ENCODE measurements at places on chromosomes 6 and 20.
A peak's percentile ranks its signal among the peaks of the same experiment; 100 is the strongest.

DNA sequence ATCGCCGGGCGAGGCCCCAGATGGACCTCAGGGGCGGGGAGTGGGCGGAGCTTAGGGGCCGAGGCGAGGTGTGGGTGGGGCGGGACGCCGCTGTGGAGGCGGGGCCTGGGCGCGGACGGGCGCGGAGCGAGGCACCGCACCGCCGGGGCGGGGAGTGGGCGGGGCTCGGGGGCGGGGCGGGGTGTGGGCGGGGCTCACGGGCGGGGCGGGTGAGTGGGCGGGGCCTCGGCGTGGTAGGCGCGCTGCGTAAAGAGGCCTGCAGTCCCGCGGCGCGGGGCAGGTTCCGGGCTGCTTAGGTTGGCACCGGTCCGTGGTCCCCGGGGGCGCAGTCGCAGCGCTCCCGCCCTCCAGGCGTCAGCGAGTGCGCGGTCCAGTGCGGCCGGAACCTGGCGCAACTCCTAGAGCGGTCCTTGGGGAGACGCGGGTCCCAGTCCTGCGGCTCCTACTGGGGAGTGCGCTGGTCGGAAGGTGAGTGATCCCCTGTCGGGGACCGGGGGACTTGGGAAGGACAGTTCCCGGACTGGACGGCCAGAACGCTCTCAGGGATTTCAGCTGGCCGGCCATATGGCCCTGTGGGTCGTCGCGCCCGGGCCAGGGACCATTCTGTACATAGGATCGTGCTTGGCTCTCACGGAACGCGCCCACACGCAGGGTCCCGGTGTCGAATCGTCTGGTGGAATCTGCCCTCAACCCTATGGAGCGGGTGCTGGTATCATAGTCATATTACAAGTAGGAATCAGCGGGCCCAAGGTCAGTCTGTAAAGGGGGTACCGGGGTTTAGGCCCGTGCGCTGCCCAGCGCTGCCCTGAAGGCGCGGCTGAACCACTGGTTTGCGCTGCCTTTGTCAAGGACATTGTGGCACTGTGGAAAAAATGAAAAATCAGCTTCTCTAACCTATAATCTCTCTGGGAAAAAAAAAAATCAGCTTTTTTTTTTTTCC is at the start of gene NQO2:
NQO2 (plus strand) TSS at position 277 of the 940 bp plus-strand sequence. CDS start 6,659 bp downstream, outside the sequence.
- peak; percentile 83 for DNase-seq

GRCh38 chr6:131112249-131112648 is 23.0 kb upstream of the AKAP7 start:
- DNase-seq, result no peak

DNA sequence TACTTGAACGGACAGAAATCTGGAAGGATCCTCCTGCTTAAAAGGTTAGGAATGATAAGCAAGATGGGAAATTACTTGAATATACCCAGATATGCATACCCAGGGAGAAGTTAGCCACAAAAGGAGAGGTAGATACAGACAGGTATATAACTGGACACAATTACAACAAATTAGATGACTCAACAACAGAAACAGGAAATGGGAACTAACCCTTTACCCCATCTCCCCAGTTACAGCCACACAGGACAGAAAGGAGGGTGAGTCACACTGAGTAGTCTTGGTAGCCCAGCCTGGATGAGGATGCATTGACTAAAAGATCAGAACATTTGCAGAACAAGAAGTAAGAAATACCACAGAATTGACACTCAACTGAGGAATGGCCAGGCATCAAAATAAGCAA is 61.2 kb downstream of the C6orf52 start:
- DNase-seq, result peak; percentile 43

DNA sequence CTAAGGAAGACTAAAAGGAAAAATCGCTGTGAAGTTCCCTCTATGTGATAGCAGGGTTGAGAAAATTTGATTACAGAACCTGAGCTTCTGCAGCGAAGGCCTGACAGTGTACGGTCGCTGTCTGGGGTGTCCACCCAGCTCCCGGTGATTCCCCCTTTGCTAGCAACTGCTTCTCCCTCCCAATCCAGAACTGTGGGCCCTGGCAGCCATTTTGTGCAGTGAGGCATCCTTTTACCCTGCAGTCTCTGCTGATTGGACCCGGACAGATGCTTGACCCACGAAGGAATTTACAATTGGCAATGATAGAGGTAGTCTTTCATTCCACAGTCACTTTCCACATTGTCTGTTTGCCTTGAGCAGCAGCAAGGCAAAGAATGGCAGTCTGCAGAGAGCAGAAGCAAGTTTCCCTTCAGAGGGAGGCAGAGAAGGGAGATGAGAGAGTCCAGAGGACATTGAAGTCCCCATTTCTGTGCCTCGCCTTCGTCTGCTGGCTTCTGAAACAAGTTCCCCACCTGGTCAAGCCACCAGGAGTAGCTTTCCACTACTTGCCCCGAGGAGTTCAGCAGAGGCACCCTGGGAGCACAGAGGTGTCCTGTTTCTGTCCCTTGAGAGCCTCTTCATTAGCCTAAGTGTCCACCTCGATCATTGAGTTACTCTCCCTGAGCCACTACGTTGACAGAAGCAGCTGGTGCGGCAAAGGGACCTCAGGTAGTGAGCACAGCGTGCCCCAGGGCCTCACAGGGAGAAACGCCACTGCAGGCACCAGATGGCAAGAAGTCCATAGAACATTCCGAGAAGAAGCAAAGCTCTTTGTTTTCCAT is 370.3 kb downstream of the NRN1 start:
- DNase-seq, result no peak

- no peak for DNase-seq
Measured at GRCh38 chr6:144305985-144306384, 20.9 kb downstream of the UTRN start.

DNA sequence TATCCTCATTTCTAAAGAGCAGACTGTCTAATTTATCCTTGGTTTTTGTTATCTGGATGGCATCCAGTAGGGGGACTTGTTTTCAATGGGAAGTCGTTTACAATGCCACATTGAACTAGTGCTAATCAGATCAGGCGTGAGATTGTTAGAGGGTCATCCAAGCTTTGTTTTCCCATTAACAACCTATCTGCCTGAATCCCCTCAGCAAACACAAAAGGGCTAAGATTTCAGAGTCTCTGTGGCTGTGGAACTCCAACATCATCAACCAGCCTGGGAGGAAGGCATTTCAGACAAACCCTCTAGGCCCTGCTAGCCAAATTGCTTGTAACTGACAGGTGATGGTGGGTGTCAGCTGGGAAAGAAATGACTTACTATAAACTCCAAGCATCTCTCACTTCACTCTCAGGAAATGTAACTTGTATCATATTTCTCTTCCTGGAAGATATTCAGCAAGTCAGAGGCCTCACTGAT is 47.7 kb downstream of the COL19A1 start:
- no peak for DNase-seq

DNA sequence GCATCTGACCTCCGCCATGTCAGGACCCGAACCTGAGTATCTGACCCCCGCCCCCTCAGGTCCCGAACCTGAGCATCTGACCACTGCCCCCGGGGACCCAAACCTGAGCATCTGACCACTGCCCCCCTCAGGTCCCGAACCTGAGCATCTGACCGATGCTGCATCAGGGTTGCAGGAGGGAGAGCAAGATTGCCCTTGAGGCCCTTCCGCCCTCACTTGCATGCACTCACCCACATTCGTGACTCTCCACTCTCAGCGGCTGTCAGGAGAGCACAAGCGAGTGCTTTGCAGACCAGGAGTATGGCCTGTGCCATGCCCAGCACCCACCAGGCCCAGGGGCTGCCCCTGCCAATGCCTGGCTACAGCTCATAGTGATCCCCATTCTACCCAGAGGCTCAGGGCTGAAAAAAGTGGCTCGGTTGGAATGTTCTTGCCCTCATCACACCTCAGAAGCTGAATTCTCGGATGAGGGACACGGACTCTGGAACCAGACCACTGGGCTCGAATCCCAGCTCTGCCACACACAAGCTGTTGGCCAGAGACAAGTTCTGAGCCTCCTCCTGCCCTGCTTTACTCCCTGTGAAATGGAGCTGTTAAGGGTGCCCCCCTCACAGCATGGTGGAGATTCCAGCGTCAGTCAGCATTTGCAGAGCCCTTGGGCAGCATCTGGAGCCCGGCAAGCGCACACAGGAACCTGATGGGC is 82.1 kb downstream of the DLL1 start:
- DNase-seq, result no peak

GRCh38 chr20:63154395-63154794 is 61.5 kb downstream of the YTHDF1 start:
- DNase-seq, result no peak

GRCh38 chr6:145099713-145100112 is 635.6 kb downstream of the EPM2A start:
- DNase-seq, result no peak

DNA sequence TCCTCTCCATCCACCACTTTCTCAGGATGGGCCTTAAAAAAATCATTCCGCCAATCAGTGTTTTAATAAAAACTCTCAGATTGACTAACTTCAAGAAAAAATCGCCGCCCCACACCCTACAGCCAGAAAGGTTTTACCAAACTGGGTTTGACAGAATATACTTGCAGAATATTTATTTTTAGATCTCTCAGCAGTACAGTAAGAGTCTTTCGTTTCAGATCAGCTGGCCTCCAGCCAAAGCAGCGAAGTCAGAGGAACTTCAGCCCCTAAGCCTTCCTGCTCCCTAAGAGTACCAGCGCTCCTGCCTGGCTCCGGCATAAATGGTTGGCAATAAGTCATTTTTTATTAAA is 24.7 kb downstream of the TBC1D7 start:
- peak; percentile 36 for DNase-seq

GRCh38 chr6:136404627-136405419 is 115.2 kb upstream of the BCLAF1 start:
- no peak for DNase-seq

DNA sequence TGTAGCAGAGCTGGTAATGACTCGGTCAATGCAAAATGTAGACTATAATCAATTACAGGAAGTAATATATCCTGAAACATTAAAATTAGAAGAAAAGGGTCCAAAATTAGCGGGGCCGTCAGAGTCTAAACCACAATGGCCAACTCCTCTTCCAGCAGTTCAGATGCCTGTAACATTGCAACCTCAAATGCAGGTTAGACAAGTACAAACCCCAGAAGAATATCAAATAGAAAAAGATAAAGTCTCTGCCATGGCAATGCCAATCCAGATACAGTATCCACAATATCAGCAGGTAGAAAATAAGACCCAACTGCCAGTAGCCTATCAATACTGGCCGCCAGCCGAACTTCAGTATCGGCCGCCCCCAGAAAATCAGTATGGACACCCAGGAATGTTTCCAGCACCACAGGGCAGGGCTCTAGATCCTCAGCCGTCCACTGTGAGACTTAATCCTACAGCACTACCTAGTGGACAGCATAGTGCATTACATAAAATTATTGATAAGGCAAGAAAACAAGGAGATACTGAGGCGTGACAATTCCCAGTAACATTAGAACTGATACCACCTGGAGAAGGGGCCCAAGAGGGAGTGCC is 158.4 kb downstream of the GPX5 start:
- peak; percentile 63 for DNase-seq

DNA sequence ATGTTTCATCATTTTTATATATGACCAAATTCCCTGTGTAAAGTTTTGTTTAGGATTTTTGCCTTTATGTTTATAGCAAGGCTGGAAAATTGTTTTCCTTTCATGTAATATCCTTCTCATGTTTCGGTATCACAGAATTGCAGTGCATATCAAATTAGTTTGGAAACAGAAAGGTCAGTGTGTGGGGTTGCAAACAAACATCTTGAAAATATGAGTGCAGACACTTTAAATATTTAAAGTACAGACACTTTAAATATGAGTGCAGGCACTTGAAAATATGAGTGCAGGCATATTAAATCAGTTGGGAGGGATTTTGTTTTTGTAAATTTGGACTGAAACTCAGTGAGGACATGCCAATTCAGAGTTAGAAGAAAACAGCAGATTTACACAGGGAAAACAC is 6.5 kb downstream of the SLPI start:
- no peak for DNase-seq

DNA sequence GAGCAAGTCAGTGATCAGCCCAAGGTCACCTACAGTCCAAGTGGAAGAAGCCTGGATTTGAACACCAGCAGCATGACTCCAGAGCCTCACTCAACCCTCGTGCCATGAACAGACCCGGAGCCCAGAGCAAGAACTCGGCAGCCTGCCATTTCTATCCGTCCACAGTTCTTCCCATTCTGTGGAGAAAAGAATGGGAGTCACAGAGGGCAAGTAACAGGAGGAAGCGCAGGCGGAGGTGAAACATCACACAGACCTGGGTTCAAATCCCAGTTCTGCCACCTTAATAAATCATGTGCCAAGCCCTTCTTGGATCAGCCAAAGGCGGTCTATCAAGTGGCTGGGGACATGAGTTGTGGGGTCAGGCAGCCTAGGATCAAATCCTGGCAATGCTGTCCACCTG is 4.3 kb downstream of the PREX1 start:
- DNase-seq, result no peak

DNA sequence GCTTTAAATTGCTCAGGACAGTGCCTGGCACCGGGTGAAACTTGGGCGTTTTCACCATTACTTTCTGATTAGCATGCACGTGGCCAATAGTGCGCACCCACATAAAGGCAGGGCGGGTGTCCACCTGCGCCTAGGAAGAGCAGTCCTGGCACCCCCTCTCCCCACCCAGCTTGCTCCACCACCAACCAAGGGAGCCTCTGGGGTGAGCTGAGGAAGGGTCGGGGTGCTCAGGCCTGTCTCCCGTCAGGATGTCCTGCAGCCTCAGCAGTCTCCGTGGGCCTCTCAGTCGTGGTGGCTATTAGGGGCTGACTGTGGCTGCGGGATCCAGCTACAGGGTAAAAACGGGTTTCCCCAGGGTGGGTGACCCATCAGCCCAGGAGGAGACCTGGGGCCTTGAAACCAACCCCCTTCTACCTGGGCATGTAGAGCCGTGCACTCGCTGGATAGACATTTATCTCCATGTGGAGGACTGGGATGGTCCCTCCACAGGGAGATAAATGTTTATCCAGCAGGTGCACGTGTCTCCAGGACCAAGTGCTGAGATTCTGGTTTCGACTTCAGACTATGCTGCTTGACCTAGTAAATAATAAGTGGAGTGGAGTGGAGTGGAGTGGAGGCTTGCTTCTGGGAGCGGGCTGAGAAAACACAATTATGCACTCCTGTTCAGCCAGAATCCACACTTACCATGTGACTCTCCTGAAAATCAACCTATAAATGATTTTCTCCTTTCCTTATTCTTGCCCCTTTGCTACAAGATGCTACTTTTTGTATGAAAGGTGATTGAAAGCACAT is 91.1 kb downstream of the ZDHHC14 start:
- DNase-seq, result no peak

DNA sequence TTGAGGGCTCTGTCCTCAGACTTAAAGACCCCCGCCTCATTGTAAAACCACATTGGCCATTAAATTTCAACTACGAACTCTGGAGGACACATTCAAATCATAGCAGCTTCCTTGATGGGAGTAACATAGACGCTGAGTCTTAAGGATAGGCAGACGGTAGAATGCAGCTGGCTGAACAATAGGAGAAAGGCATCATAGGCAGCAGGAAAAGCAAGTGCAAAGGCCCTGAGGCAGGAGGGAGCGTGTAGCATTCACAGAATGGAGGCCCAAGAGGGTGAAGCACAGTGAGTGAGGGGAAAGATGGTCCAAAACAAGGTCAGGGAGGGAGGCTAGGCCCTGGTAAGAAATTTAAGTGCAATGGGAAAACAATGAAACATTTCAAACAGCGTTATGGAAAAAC is 8.6 kb upstream of the PFDN4 start:
- DNase-seq, result no peak

DNA sequence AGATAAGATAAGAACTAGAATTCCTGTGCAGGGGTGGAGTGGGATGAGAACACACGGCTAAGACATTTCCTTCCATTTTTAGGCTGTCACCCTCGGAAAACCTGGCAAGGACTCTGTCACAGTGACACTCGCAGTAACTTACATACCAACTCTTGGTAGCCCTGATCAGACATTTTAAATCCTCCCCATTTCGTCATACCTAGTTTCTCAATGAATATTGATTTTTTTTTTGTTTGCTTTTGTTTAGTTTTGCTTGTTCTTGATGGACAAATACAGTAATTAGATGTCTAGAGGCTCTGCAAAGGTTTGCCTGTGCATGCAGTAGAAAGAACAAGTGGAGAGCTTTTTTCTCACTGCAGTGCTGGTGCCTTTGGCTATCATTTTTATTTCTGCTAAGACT is 213.0 kb upstream of the FAM83B start:
- DNase-seq, result no peak
